ENCODE measurements at places on chromosomes 1 and 21.

- no peak for DNase-seq
Observed at GRCh38 chr1:156347331-156347730, 9.0 kb downstream of the TSACC start.

- no peak for DNase-seq
Observed at GRCh38 chr21:31284797-31285397, 59.2 kb downstream of the TIAM1 start.

GRCh38 chr1:54024358-54024757 is 6.4 kb upstream of the LDLRAD1 start:
- DNase-seq: no peak

- no peak for DNase-seq
Observed at GRCh38 chr1:47837866-47838561, 159.2 kb downstream of the TRABD2B start.

DNA sequence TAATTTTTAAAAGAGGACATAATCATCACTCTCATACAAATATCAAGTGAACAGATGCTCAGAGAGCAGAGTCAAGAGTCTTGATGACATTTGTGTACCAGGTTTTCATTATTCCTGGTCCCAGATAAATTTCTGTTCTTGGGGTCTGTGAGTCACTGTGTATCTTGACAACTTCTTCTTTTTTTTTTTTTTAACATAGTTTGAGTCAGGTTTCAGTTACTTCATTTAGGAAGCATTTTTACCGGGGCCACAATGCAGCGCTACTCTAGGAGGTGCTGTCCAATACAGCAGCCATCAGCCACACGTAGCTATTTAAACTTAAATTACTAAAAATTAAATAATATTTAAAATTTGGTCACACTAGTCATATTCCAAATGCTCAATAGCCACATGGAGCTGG is 188.1 kb upstream of the SAMSN1 start:
- peak; percentile 35 for DNase-seq

DNA sequence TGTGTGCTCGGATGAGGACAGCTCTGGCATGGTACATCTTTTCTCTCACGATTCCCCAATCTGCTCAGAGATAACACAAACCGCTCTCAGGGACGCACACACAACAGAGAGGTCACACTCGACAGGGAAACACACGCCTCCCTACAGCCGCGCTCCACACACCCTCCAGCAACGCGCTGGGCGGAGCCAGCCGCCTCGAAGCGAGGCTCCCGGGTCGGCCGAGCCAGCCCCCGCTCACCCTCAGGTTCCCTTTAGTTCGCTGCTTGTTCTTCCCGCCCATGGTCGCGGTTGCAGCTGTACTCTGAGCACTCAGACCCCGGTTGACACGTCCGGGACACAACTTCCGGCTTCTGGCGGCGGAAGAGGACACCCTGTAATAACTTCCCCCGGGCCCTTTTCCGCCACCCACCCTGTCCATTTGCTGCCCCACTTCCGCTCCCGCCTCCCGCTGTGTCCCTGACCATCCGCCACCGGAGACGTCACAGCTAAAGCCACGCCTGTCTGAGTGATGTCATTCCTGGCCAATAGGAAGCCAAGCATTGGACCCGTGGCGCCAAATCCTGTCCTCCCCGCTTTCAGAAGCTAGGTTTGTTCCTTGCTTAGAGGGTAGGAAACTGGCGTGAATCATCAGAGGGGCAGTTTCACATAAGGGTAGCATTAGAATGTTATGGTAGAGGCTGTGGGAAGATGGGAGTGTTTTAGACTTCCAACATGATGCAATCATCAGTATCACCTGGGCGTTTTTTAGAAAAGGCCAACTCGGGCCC is at the start of gene LTN1:
Gene LTN1 (minus strand): TSS at position 352 of the 767 bp plus-strand sequence. CDS start 72 bp downstream, at position 280.
- DNase-seq: peak; percentile 99

DNA sequence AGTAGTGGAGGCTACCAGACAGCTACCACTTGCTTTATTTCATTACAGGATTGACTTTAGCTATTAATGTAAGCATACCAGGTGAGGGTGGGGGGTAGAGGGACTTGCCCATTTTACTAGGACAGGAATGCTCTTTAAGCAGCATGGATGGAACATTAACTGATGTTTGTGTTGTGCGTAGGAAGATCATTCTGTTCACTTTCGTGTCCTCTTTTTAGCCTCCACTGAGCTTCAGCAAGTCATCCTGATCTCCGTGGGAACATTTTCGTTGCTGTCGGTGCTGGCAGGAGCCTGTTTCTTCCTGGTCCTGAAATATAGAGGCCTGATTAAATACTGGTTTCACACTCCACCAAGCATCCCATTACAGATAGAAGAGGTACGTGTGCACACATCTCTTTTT is 29.3 kb downstream of the IFNGR2 start:
- no peak for DNase-seq

- DNase-seq: peak; percentile 73
Observed at GRCh38 chr1:9630331-9631111, 21.0 kb upstream of the PIK3CD start.

DNA sequence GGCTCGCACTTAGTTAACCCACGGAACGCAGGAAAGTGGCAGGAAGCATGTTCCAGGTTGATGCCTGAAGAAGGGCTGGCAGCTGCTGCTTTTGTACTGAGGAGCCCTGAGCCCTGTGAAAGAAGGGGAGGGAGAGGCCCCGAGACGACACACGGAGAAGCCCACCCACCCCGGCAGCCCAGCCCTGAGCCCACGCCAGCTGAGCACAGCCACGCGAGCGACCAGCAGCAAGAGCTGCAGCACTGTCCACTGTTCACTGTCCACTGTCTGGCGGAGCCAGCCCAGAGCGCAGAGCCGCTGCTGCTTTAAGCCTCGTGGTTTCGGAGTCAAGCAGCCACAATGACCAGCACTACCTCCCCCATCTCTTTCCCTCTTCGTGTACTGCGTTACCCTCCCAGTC is 5.3 kb downstream of the LRRC47 start:
- DNase-seq: no peak

DNA sequence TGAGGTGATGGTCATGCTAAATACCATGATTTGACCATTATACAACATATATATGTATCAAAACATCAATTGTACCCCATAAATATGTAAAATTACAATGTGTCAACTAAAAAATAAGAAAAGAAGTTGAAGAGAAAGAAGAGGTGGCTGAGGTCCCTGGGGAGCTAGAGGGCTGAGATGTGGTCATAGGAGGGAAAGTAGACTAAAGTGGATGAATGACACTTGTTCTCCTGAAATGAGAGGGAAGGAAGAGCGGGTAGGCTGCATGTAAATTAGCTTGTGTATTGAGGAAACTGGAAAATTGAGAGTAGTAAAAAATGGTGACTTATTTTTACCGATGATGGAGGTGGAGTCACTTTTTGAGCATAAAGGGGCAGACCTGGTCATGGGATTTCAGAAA is 117.0 kb downstream of the ST6GALNAC3 start:
- no peak for DNase-seq

DNA sequence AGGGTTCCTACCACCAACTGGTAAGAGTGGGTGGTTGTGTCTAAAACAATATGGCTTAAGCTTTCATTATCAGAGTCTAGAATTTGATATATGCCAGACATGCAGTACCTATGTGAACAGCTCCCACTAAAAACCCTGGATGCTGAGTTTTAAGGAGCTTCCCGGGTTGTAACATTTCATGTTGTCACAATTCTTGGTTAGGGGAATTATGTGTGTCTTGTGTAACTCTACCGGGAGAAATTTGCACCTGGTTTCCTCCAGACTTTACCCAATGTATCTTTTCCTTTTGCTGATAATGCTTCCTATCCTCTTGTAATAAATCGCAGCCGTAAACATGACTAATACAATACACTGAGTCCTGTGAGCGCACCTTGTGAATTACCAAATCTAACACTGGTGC is 48.3 kb downstream of the ARID4B start:
- no peak for DNase-seq

All from B cell (primary cell).